ENCODE measurements at places on chromosomes 13 and 19. TPM values are rescaled to one million over a fixed set of nuclear protein-coding genes. Genes with fewer than 3 reads are reported as not detected.
A peak's percentile ranks its signal among the peaks of the same experiment; 100 is the strongest.

GRCh38 chr19:40542202-40542859 is 34.3 kb upstream of the SHKBP1 start:
- no peak for DNase-seq

GRCh38 chr13:51626749-51627148 is 42.5 kb downstream of the WDFY2 start:
- no peak for DNase-seq

The HCST gene
- 50.7 TPM for total RNA-seq

The ACER1 gene
- not detected for total RNA-seq

DNA sequence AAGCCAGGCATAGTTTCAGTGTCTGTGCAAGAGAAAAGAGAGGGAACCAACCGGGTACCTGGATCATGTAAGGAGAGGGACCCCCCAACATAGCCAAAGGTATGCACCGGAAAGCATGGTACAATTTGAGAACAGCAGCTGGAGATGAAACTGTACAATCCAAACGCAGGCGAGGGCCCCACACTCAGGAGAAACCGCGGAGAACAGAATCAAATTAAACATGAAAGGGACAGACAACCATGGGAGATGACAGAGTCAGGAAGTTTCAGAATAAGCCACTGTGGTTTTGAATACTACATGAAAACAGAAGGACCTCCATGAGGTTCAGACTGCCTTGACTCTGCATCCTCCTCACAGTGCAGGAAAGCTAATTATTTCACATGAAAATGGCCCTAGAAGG is 62.9 kb upstream of the SPATA13 start:
- DNase-seq, result peak; percentile 65

Data from activated CD4-positive, alpha-beta memory T cell treated with anti-CD3 and anti-CD28 coated beads for 36 hours (primary cell).